ENCODE measurements at places on chromosomes 7 and 10.

DNA sequence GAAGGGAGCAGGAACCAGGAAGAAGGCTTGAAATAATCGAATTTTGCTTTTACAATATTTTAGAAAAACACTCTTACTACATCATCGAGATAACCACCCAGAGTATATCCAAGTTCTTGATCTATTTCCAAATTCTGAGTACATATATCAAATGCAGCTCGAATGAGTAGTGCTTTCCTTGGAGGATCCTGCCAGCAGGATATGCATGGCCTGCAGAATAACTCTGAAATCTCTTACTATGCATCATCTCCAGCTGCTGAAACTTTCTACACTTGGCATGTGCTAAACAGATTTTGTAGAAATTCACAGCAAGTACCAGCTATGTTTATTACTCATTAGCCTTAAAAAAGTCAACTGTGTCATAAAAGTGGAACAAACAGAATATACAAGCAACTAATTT, 44.0 kb upstream of the ANK3 start:
- DNase-seq, result no peak

GRCh38 chr7:133750287-133750686, 376.9 kb upstream of the LRGUK start:
- no peak for DNase-seq

DNA sequence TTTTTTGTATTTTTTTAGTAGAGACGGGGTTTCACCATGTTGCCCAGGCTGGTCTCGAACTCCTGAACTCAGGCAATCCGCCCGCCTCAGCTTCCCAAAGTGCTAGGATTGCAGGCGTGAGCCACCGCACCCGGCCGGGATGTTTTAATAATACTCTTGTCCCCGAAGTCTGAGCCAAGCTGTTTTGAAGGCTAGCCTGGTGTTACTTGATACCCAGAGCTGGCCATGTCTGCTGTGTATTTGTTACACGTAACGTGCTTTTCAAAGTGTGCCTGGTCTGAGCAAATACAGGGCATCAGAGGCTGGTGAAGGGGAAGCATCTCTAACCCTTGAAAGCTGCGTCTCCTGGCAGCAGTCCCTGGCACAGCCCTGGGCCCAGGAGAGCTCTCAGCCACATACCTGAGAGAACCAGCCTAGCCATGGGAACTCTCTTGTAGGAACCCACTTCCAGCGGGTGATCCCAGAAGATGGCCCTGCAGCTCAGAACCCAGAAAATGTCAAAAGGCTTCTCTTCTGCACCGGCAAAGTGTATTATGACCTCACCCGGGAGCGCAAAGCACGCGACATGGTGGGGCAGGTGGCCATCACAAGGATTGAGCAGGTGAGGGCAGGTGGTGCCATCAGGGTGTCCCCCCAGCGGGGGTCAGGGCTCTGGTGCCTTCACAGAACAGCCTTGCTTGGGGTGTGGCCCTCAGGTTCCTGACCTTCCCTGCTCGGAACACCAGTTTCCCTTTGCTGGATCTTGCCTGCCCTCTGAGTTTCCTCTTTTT, 41.7 kb upstream of the ZMIZ2 start:
- no peak for DNase-seq

- no peak for DNase-seq
These were observed 13.2 kb upstream of the GDF10 start for GRCh38 chr10:47286591-47287315.

DNA sequence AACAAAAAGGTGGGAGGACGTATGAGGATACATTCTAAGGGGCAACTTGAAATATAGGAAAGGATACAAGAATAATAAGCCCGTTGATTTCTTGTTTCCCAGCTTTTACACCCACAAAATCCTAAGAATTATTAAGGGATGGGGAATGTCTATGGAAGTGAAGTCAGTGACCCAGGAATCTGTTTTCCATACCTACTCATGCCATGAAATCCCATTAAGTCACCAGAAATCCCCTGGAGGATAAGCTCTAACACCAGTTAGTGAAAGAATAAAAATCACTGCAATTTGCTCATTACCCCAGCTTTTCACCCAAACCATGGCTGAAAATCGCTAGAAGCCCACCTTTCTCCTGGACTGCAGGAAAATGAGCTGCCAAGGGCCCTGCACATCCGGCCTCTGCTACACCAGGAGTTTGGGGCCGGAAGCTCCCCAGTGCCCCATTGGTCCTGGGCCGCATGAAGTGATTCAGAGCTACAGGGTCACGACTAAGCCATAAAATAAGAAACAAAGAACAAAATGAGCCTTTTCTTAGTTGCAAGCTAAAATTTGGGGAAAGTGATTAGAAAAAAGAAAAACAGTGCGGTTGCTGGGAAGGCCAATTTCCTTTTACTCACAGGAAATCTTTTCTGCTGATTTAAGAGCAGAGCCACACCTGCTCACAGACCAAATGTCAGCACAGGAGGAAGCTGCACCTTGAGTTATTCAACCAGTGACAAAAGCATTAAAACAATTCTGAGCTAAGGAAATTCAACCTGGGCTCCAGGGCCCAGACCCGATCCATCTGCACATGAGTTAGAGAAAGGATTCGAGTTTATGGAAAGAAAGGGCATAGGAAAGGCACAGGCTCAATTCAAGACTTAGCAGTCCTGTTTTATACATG, 40.3 kb downstream of the HIPK2 start:
- DNase-seq, result no peak

GRCh38 chr10:97849103-97849686, 448 bp upstream of the GOLGA7B start:
- no peak for DNase-seq

GRCh38 chr10:92811986-92812385, 36.3 kb upstream of the EXOC6 start:
- no peak for DNase-seq

DNA sequence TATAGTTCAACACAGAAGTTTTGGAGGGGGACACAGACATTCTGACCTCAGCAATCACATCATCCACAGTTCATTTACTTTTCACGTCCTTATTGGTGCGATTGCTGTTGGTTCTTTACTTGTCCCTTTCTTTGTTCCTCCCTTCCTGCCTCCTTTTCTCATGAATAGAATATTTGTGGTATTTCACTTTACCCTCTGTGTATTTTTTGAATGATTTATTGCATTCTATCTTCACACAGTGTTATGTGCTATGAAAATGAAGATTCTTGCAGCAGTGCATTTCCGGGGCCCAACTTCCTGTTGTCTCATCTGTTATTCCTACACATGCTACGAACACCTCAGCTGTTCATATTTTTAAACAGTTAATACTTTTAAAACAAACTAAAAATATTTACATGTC, 179.6 kb downstream of the ZMYND11 start:
- no peak for DNase-seq

GRCh38 chr7:152674860-152675758, 832 bp downstream of the XRCC2 start:
- no peak for DNase-seq

- no peak for DNase-seq
These were observed 67.0 kb upstream of the ATRNL1 start for GRCh38 chr10:115026056-115026745.

GRCh38 chr7:83347945-83348444, 185.3 kb upstream of the PCLO start:
- no peak for DNase-seq

DNA sequence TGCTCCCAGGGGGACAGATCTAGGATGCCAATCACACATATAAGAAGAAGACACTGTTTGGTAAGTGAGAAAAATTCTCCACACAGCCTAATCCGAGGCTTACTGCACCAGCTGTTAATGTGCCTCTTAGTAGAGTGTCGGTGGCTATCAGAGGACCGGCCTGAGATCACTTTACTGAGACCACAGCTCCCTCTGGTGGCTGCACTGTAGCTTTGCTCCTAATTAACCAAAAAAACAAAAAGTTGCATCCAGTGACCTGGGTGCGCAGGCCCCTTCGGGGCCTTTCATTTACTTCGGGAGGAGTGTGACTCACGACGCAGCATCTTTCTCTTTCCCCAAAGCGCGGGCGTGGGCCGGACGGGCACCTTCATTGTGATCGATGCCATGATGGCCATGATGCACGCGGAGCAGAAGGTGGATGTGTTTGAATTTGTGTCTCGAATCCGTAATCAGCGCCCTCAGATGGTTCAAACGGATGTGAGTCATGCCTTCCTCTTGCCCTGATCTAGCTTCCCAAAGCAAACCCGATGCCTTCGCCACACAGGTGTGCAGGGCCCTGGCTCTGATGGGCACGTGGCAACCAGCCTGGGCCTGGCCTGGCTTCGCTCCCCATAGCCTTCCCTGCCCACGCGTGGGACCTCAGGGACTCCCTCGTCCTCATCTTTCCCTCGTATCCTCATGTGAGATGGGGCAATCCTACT, 56.7 kb downstream of the MKI67 start:
- peak; percentile 74 for DNase-seq

- DNase-seq, result no peak
These were observed 212.1 kb downstream of the MACC1 start for GRCh38 chr7:20005081-20005480.

DNA sequence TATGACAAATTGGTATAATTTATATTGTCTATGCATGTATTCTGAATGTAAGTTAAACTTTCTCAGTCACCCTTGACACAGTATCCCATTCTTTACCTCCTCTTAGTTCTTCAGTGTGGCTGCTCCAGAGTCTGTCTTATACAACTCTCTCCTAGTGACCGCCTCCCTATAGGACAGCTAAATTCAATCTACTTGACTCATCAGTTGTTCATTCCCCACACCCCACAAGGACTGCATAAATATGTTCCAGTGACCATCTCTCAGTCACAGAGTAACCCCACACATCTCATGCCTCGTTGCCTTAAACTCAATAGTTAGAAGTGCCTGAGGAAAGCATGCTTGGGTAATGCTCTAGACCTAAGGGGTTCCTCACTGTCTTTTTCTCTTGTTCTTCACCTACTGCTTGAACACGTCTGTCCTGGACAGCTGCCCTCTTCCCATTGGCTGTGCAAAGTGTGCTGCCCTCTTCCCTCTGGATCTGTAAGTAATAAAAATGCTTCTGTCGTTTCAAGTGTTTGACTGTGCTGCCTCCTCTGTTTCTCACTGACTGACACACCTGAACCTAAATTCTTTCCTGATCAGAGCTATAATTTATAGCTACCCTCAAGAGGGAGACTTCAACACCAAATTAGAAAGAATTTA, 494.6 kb upstream of the GRM3 start:
- DNase-seq, result no peak

DNA sequence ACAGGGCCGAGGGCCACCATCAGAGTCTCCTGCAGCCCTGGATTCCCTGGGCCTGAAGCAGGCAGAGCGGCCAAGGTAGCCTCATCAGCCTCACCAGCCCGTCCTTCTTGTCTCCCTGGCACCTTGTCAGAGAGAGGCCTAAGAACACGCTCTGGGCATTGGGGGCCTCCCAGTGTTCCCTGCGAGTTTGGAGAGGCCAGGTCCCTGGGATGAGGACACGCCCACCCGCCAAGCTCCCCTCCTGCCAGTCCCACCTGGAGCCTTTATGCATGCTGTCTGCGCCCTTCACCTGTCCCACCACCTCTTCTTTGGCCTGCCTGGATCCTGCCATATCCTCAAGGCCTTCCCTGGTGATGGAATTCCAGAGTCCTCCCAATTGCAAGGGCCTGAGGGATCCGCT, 69.2 kb downstream of the LHPP start:
- no peak for DNase-seq

DNA sequence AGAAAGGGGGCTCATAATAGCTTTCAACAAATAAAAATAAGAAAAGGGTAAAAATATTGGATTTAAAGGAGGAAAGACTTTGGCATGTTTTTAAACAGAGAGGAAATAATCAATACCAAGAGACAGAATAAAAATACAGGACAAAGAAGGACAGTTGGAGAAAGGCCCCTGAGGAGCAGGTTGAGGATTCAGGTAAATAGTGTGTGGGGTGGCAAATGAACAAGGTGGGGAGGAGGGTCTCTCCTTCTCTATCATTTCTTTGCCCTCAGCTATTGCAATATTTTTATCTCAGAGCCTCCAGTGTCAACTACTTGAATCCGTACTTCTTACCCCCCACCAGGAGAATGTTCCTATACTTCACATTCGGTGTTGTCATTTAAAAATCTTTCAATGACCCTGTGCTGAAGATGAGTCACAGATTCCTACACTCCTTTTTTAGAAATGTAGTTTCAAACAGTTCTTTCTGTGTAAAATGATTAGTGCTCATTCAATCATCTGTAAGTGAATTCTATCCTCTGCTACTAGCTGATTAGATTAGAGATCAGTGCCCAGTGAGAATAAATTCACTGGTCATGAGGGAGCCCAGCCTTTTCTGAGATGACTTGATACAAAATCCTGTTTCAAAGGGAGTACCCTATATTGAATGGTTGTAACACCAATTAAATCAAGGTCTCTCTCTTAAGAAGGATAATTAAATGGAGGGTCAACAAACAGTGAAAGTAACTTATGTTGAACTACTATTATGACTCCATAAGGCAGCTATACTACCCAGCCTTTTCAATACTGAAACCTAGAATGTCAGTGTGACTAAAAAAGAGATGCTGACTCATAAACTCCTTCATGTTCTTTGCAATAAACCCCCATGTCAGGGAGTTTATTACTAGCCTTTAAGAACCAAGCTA, 50.4 kb upstream of the WNT16 start:
- DNase-seq, result no peak

DNA sequence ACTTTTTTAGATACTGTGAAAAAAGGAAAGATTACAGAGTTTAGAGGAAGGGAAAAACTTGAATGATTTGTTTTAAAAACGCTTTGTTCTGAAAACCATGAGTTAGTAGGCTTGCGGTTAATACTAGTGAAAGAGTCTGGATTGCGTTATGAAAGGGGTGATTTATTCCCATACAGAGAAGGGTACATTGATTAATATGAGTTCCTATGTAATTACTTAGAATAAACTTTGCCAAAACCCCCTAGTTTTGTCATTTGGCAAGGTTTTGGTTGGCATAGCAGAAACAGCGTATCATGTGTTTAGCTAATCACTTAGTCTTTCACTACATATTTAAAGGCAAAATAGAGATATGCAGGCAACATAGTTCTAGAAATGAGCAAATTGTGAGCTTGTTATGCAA, 91.2 kb upstream of the POT1 start:
- DNase-seq, result no peak

- DNase-seq, result no peak
These were observed 3.7 kb upstream of the SLC25A28 start for GRCh38 chr10:99623919-99624318.

- peak; percentile 9 for DNase-seq
These were observed 173.6 kb downstream of the PRKCQ start for GRCh38 chr10:6406220-6407033.

- peak; percentile 10 for DNase-seq
These were observed 523 bp downstream of the PURB start for GRCh38 chr7:44884621-44885393.

DNA sequence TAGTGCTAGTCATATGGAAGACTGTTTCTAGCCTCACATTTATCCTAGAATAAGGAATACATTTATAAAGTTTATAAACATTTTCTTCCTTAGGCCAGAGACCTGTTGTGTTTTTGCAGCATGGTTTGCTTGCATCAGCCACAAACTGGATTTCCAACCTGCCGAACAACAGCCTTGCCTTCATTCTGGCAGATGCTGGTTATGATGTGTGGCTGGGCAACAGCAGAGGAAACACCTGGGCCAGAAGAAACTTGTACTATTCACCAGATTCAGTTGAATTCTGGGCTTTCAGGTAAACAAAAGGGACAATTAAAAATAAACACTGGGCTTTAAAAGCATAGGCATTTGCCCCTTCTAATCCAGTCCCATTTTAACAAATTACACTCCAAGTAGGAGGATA, 4.2 kb downstream of the LIPF start:
- DNase-seq, result no peak

- no peak for DNase-seq
These were observed 59.6 kb downstream of the PRKAG2 start for GRCh38 chr7:151817315-151817690.

Data from stimulated activated CD4-positive, alpha-beta T cell treated with anti-CD3 and anti-CD28 coated beads, Interleukin-1b, Interleukin-23, amount 100 ng/mL, for 1 hour (primary cell).